Metanephros (tissue), 2 donors: ENCODE measurements at places on chromosomes 11 and 22. TPM values are rescaled to one million over a fixed set of nuclear protein-coding genes. Genes with fewer than 3 reads are reported as not detected.

Gene PRSS23
- 105 TPM for total RNA-seq

Gene LRRC75B
- 25.6 TPM for total RNA-seq

Gene TRIM29
- total RNA-seq = 3.0 TPM

Gene KRTAP5-11
- total RNA-seq = not detected

Gene SPDYC
- not detected for total RNA-seq
